A172 (cell line): ENCODE measurements at places on chromosomes 16 and 17. TPM values are rescaled to one million over a fixed set of nuclear protein-coding genes. Genes with fewer than 3 reads are reported as not detected.

The CLDN6 gene
- 0.41 TPM in 1 of 2 replicates, not detected in the other for total RNA-seq

The ZNF594 gene
- 16.1 and 20.9 TPM in 2 replicates for total RNA-seq

The UMOD gene
- total RNA-seq: not detected in 2 replicates

The MT1F gene
- total RNA-seq: not detected in 2 replicates

The KRT31 gene
- not detected in 2 replicates for total RNA-seq

The SULT1A2 gene
- 0.17 and 0.21 TPM in 2 replicates for total RNA-seq

The ASPHD1 gene
- total RNA-seq: 18.4 and 22.0 TPM in 2 replicates

The TBC1D3C gene
- not detected in 2 replicates for total RNA-seq

The CLEC18C gene
- 3.3 and 3.6 TPM in 2 replicates for total RNA-seq

The TBC1D26 gene
- total RNA-seq: not detected in 2 replicates

The TEKT3 gene
- not detected in 2 replicates for total RNA-seq

The CCP110 gene
- total RNA-seq: 19.5 and 19.9 TPM in 2 replicates

The DDX19B gene
- 10.3 and 16.5 TPM in 2 replicates for total RNA-seq

The KRT33A gene
- not detected in 2 replicates for total RNA-seq

The PNPO gene
- 59.4 and 61.9 TPM in 2 replicates for total RNA-seq

The C16orf89 gene
- not detected in 2 replicates for total RNA-seq

The GPRC5C gene
- 2.7 and 5.9 TPM in 2 replicates for total RNA-seq

The RGS11 gene
- 0.07 TPM in 1 of 2 replicates, not detected in the other for total RNA-seq

The ZNF287 gene
- total RNA-seq: 3.1 and 4.1 TPM in 2 replicates

The SLC13A5 gene
- 0.10 TPM in 1 of 2 replicates, not detected in the other for total RNA-seq

The NPIPA8 gene
- 1.8 TPM in 1 of 2 replicates, not detected in the other for total RNA-seq

The PPP1R1B gene
- not detected in 2 replicates for total RNA-seq

The GNG13 gene
- total RNA-seq: not detected in 2 replicates

The TEKT5 gene
- total RNA-seq: not detected in 2 replicates

The SLC35G6 gene
- not detected in 2 replicates for total RNA-seq

The KRTAP4-9 gene
- total RNA-seq: 0.22 TPM in 1 of 2 replicates, not detected in the other

The ZNF19 gene
- total RNA-seq: 2.1 and 5.8 TPM in 2 replicates

The RASL10B gene
- total RNA-seq: 0.69 and 0.98 TPM in 2 replicates

The UNC45B gene
- not detected in 2 replicates for total RNA-seq

The GCGR gene
- not detected in 2 replicates for total RNA-seq

The MMP25 gene
- total RNA-seq: 0.53 and 1.6 TPM in 2 replicates

The TRPV2 gene
- 0.38 TPM in 1 of 2 replicates, not detected in the other for total RNA-seq

The RHOT1 gene
- 86.6 and 112 TPM in 2 replicates for total RNA-seq

The KRT28 gene
- not detected in 2 replicates for total RNA-seq

The STX1B gene
- 0.26 and 3.5 TPM in 2 replicates for total RNA-seq

The CDR2L gene
- total RNA-seq: 24.0 and 26.6 TPM in 2 replicates

The LITAFD gene
- not detected in 2 replicates for total RNA-seq

The ACSM5 gene
- total RNA-seq: 0.74 TPM in 1 of 2 replicates, not detected in the other

The JUP gene
- total RNA-seq: 64.6 and 78.6 TPM in 2 replicates

The IGF2BP1 gene
- total RNA-seq: 14.8 and 16.0 TPM in 2 replicates

The OR3A2 gene
- total RNA-seq: not detected in 2 replicates

The PDE6G gene
- 1.1 and 2.0 TPM in 2 replicates for total RNA-seq
